Activated CD4-positive, alpha-beta memory T cell treated with anti-CD3 and anti-CD28 coated beads, Interleukin-2, amount 10 ng/mL, durations not matched to agents 7 days and 5 days (primary cell): ENCODE measurements at places on chromosomes 1 and 21. TPM values are rescaled to one million over a fixed set of nuclear protein-coding genes. Genes with fewer than 3 reads are reported as not detected.

Gene ATP5IF1
- 178 TPM for total RNA-seq

Gene KRTAP13-4
- not detected for total RNA-seq

- DNase-seq = no peak
Observed at GRCh38 chr1:184745929-184746638, 8.6 kb downstream of the EDEM3 start.

GRCh38 chr1:97593192-97593591, 327.6 kb downstream of the DPYD start:
- DNase-seq = no peak

GRCh38 chr1:61244114-61244513, 161.8 kb downstream of the NFIA start:
- no peak for DNase-seq

- no peak for DNase-seq
Observed at GRCh38 chr1:99728494-99729235, 37.8 kb downstream of the FRRS1 start.

- DNase-seq = no peak
Observed at GRCh38 chr1:185017338-185017737, 28.0 kb upstream of the RNF2 start.
